ENCODE measurements at places on chromosomes 5 and 9. TPM values are rescaled to one million over a fixed set of nuclear protein-coding genes. Genes with fewer than 3 reads are reported as not detected.

- no peaks in the 10 kb centered on the region for H3K36me3 ChIP-seq
- no peak overlapping the region for H3K27ac ChIP-seq
- H3K4me1 ChIP-seq: peaks cover 18% of the 10 kb centered on the region
Observed at GRCh38 chr5:136063778-136064465, 35.1 kb downstream of the TGFBI start.

- H3K36me3 ChIP-seq: no peaks in the 10 kb centered on the region
- H3K27me3 ChIP-seq: no peaks in the 10 kb centered on the region
- DNase-seq: no peak
- H3K4me3 ChIP-seq: no peak overlapping the region
Observed at GRCh38 chr9:131386281-131386680, 7.6 kb upstream of the PRRC2B start.

The TMEM252 gene
- not detected for total RNA-seq

- no peaks in the 10 kb centered on the region for H3K27me3 ChIP-seq
- H3K27ac ChIP-seq: no peak overlapping the region
- no peak overlapping the region for H3K4me3 ChIP-seq
Observed at GRCh38 chr9:75939536-75940111, 49.2 kb downstream of the PCSK5 start.

- no peaks in the 10 kb centered on the region for H3K36me3 ChIP-seq
- H3K27ac ChIP-seq: no peak overlapping the region
- DNase-seq: no peak
- H3K4me1 ChIP-seq: no peaks in the 10 kb centered on the region
Observed at GRCh38 chr9:89751079-89751825, 146.4 kb downstream of the GADD45G start.

- peak overlapping the region; percentile 47 for H3K27ac ChIP-seq
- no peak for DNase-seq
- no peaks in the 10 kb centered on the region for H3K36me3 ChIP-seq
- H3K4me3 ChIP-seq: no peak overlapping the region
- H3K4me1 ChIP-seq: peaks cover 26% of the 10 kb centered on the region
Observed at GRCh38 chr9:18447131-18447530, 26.8 kb upstream of the ADAMTSL1 start.

DNA sequence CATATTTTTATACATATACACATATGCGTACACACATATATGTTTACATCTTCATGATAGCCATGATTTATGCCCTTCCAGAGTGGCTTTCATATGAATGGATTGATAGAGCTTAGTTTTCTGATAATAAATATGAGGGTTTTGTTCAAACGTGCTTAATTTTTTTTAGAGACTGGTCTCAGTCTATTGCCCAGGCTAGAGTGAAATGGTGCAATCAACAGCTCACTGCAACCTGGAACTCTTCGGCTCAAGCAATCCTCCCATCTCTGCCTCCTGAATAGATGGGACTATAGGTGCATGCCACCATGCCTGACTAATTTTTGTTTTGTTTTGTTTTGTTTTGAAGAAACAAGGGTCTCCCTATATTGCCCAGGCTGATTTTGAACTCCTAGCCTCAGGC lies 48.6 kb upstream of the ZSWIM6 start:
- H3K27me3 ChIP-seq: no peaks in the 10 kb centered on the region
- H3K4me3 ChIP-seq: no peak overlapping the region
- H3K4me1 ChIP-seq: peaks cover 26% of the 10 kb centered on the region
- no peak for DNase-seq

GRCh38 chr9:38008168-38009034 lies 60.6 kb downstream of the SHB start:
- H3K4me3 ChIP-seq: no peak overlapping the region
- no peaks in the 10 kb centered on the region for H3K36me3 ChIP-seq
- peaks cover 50% of the 10 kb centered on the region for H3K4me1 ChIP-seq
- DNase-seq: no peak
- H3K27me3 ChIP-seq: no peaks in the 10 kb centered on the region

- H3K36me3 ChIP-seq: no peaks in the 10 kb centered on the region
- H3K4me1 ChIP-seq: peaks cover 9% of the 10 kb centered on the region
- H3K27ac ChIP-seq: no peak overlapping the region
- peaks cover 70% of the 10 kb centered on the region for H3K27me3 ChIP-seq
- no peak overlapping the region for H3K4me3 ChIP-seq
Observed at GRCh38 chr5:930866-931265, 38.2 kb downstream of the TRIP13 start.

The KIF4B gene
- not detected for total RNA-seq

- DNase-seq: no peak
- H3K36me3 ChIP-seq: no peaks in the 10 kb centered on the region
- H3K4me1 ChIP-seq: no peaks in the 10 kb centered on the region
- no peak overlapping the region for H3K4me3 ChIP-seq
Observed at GRCh38 chr5:136655468-136655867, 290.1 kb upstream of the TRPC7 start.

- H3K36me3 ChIP-seq: no peaks in the 10 kb centered on the region
- H3K27ac ChIP-seq: peak overlapping the region; percentile 52
- no peak overlapping the region for H3K4me3 ChIP-seq
- peaks cover 12% of the 10 kb centered on the region for H3K4me1 ChIP-seq
Observed at GRCh38 chr9:19431361-19432171, 22.8 kb downstream of the ACER2 start.

The FYB1 gene
- total RNA-seq: 2.8 TPM

GRCh38 chr9:93826905-93827544 lies 128.1 kb downstream of the BARX1 start:
- H3K36me3 ChIP-seq: no peaks in the 10 kb centered on the region
- no peaks in the 10 kb centered on the region for H3K27me3 ChIP-seq
- no peaks in the 10 kb centered on the region for H3K4me1 ChIP-seq
- peak overlapping the region; percentile 59 for H3K4me3 ChIP-seq
- H3K27ac ChIP-seq: no peak overlapping the region

DNA sequence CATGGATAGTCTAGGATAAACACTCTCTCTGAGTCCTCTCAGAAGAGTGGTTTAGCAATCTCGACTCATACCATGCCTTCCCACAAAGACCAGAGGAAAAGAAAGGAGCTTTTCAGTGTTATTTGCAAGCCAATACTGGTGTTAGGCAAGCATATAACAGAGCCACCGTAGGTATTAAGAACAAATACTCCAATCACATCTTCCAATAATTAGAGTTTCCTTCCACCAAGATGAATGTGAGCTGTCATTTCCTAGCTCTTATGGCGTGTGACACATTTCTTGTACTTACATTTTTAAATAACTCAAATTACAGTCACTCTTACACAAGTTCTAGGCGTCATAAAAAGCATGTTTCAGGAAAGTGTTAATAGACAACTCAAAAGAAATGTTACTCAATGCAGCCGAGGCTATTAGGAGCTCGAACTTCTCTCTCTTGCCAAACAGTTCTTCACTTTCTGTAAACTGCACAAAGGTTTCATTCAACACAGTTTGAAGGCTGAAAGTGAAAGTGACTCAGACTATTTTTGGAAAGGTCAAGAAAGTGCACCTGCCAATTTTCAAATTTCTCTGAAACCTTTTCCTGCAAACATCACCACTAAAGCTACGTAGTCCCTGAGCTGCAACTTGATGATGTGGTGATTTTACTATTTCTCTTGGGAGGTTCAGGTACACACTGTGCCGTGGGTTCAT lies 153.8 kb downstream of the AUH start:
- H3K27ac ChIP-seq: peak overlapping the region; percentile 72
- DNase-seq: no peak
- peaks cover 15% of the 10 kb centered on the region for H3K4me1 ChIP-seq
- no peak overlapping the region for H3K4me3 ChIP-seq
- H3K27me3 ChIP-seq: no peaks in the 10 kb centered on the region
- H3K36me3 ChIP-seq: no peaks in the 10 kb centered on the region
